ENCODE measurements at places on chromosomes 16 and 17. TPM values are rescaled to one million over a fixed set of nuclear protein-coding genes. Genes with fewer than 3 reads are reported as not detected.

The CCDC154 gene
- 6.1 TPM for total RNA-seq

The KREMEN2 gene
- not detected for total RNA-seq

The MPP3 gene
- total RNA-seq = 0.11 TPM

The HBA2 gene
- not detected for total RNA-seq

The PRSS53 gene
- total RNA-seq = 10.4 TPM

- no peak for DNase-seq
- H3K36me3 ChIP-seq = peaks cover 3% of the 10 kb centered on the region
- no peak overlapping the region for H3K4me3 ChIP-seq
- no peak overlapping the region for H3K27ac ChIP-seq
Measured at GRCh38 chr17:9218064-9218635, 196.8 kb downstream of the NTN1 start.

GRCh38 chr17:33435721-33436301 lies 142.7 kb upstream of the ASIC2 start:
- DNase-seq = no peak
- H3K27ac ChIP-seq = no peak overlapping the region
- H3K4me1 ChIP-seq = no peaks in the 10 kb centered on the region
- no peak overlapping the region for H3K4me3 ChIP-seq
- H3K36me3 ChIP-seq = no peaks in the 10 kb centered on the region
- peaks cover 4% of the 10 kb centered on the region for H3K27me3 ChIP-seq

GRCh38 chr17:74186498-74186897 lies 17.0 kb upstream of the RPL38 start:
- no peak overlapping the region for H3K4me3 ChIP-seq
- H3K27ac ChIP-seq = no peak overlapping the region
- H3K4me1 ChIP-seq = peaks cover 2% of the 10 kb centered on the region
- no peak for DNase-seq

GRCh38 chr16:85935974-85936760 lies 37.2 kb downstream of the IRF8 start:
- H3K27ac ChIP-seq = peak overlapping the region; percentile 95
- peak; percentile 75 for DNase-seq
- no peaks in the 10 kb centered on the region for H3K27me3 ChIP-seq
- peaks cover 40% of the 10 kb centered on the region for H3K4me1 ChIP-seq
- peak overlapping the region; percentile 78 for H3K4me3 ChIP-seq
- no peaks in the 10 kb centered on the region for H3K36me3 ChIP-seq

DNA sequence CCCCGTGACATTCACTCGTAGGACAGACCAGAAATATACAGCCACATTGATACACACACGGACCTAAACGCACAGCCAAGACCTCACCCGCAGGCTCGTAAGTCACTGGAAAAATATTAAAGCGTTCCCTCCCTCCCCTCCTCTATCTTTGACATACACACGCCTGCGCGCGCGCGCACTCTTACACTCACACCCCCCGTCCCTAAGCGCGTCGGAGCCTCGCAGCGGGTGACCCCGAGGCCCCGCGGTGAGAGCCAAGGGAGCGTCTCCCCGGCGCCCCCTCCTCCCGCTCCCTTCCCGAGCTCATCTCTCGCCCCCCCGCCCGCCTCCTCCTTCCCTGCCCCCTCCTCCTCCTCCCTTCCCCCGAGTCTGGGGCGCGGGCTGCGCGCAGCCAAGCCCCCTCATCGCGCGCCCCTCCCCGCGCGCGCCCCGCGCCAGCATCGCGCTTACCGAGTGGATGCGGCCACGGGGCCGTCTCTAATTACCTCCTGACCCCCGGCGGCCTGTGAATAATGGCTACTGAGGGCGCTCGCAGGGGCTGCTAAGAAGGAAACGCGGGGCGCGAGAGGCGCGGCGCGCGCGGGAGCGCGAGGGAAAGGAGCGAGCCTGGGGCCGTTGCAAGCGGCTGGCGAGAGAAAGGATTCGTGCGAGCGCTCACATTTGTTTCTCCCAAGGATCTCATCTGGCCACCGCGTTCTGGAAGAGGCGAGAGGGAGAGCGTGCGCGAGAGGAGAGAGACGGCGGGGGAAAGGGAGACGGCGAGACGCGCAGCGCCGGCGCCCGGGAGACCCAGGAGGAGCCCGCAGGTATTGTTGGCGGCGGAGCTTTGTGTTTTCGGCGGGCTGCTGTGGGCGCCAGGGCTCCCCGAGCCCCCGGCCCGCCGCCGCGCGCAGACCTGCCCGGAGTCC lies 42.4 kb downstream of the RAI1 start:
- H3K27ac ChIP-seq = no peak overlapping the region
- peak; percentile 57 for DNase-seq
- H3K27me3 ChIP-seq = peaks cover 31% of the 10 kb centered on the region
- H3K4me1 ChIP-seq = peaks cover 25% of the 10 kb centered on the region
- H3K4me3 ChIP-seq = peak overlapping the region; percentile 86

- H3K4me3 ChIP-seq = no peak overlapping the region
- DNase-seq = no peak
- peaks cover 43% of the 10 kb centered on the region for H3K36me3 ChIP-seq
- H3K27ac ChIP-seq = no peak overlapping the region
- no peaks in the 10 kb centered on the region for H3K27me3 ChIP-seq
Measured at GRCh38 chr16:20859699-20860098, 40.5 kb downstream of the DCUN1D3 start.

DNA sequence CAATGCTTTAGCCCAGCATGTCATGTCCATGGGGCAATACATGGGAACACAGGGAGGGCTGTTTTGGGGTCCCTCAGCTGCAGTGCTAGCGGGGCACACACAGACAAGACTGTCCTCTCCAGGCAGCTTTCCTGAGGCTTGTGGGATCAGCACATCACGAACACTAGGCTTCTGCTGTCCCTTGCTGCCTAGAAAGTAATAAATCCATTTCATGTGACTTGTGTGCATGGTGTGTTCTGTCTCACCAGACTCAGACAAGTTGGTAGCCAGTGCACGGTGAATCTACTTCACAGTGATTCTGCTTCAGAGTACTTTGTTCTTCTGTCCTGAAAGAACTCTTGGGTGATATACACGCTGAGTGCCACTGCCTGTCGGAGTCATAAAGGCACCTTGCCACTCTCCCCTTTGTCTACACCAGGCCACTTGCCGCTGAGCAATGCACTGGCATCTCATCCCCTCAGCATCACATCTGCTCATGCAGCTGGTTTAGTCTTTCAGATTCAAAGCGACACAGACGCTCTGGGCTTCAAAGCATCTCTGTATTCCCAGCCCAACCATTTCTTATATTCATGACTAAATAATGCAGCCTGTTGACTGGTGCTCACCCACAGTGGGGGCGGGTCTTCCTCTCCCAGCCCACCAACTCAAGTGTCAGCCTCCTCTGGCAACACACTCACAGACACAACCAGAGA lies 95.2 kb upstream of the COX10 start:
- H3K27me3 ChIP-seq = no peaks in the 10 kb centered on the region
- peaks cover 8% of the 10 kb centered on the region for H3K36me3 ChIP-seq
- no peak for DNase-seq
- H3K4me1 ChIP-seq = peaks cover 3% of the 10 kb centered on the region
- H3K27ac ChIP-seq = no peak overlapping the region

- peaks cover 2% of the 10 kb centered on the region for H3K27me3 ChIP-seq
- peaks cover 6% of the 10 kb centered on the region for H3K36me3 ChIP-seq
- H3K27ac ChIP-seq = no peak overlapping the region
- no peak overlapping the region for H3K4me3 ChIP-seq
- peaks cover 3% of the 10 kb centered on the region for H3K4me1 ChIP-seq
- DNase-seq = no peak
Measured at GRCh38 chr16:56689171-56689570, 6.9 kb downstream of the MT1X start.

GRCh38 chr16:51508490-51509212 lies 357.6 kb upstream of the SALL1 start:
- no peaks in the 10 kb centered on the region for H3K27me3 ChIP-seq
- DNase-seq = no peak
- H3K4me1 ChIP-seq = no peaks in the 10 kb centered on the region
- no peak overlapping the region for H3K27ac ChIP-seq
- no peak overlapping the region for H3K4me3 ChIP-seq

GRCh38 chr16:10978871-10979446 lies 34.6 kb downstream of the CLEC16A start:
- no peak overlapping the region for H3K4me3 ChIP-seq
- peaks cover 20% of the 10 kb centered on the region for H3K36me3 ChIP-seq
- H3K4me1 ChIP-seq = peaks cover 58% of the 10 kb centered on the region

DNA sequence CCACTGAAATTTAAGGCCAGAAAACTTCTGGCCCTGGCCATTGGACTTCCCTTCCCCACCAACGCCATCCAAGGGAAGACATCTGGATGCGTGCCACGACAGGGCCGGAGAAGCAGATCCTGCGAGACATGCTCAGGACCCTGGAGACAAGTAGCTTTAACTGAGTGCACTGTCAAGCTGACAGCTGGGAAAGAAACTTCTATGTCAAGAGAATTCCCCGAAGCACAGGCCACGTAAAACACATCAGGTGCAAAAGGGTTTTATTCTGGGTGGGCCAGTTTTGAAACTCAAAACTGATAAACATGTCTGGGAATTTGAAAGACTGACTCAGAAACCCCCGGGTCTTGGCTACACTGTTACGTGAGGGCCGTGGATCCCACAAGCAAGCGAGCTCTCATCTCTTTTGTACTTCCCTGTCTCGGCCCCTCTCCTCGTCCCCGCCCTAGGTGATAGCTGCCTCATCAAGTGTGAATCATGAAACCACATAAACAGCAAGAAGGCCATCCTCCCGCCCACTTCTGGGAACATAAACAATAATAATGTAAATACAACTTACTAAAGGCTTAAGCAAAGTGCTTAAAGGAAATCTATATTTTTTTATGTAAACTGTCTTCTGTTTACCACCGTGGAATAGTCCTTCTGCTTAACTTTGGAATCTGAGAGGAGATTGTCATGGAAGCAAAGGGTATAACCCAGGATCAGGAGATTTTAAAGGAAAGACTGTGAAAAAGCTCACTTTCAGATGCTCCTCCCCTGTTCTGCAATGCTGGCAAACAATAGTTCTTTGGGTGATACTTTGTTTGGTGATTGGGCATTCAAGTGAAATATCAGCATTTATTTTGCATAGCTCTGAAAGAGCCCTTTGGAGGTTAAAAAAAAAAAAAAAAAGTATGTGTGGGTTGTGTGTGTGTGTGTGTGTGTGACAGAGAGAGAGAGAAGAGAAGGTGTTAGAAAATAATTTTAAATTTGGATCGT lies 406.0 kb upstream of the MAF start:
- H3K4me1 ChIP-seq = no peaks in the 10 kb centered on the region
- peaks cover 2% of the 10 kb centered on the region for H3K27me3 ChIP-seq
- no peak overlapping the region for H3K27ac ChIP-seq
- H3K4me3 ChIP-seq = no peak overlapping the region
- no peak for DNase-seq
